Nucleus accumbens (tissue), 56 donors: ENCODE measurements at places on chromosomes 7 and 10.

DNA sequence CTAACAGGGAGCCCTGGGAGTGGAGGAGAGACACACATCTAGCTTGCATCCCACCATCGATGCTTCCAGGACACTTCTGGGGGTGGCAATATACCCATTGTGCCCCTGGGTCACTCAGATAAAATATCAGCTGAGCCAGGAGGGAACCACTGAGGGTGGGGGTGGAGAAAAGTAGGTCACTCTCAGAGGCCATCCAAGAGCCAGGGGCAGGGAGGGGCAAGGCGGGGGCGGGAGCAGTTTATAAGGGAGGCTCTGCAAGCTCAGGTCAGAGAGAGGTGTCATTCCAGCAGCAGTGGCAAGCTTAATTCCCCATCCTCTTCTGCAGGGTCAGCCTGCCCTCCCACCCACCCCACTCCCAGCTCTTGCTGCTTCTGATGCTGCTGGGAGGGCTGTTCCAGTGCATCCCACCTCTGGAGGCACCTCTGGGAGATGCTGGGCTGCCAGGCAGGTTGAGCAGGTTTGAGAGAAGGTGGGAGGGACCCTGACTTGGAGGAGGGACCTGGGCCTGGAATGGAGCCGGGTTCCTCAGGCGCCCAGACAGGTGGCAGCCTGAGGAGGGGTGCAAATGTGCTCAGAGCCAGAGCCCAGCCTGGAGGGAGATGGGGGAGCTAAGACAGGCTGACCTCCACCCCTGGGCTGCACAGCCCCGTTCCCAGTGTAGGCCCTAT lies 20.1 kb upstream of the TLX1 start:
- DNase-seq: no peak

DNA sequence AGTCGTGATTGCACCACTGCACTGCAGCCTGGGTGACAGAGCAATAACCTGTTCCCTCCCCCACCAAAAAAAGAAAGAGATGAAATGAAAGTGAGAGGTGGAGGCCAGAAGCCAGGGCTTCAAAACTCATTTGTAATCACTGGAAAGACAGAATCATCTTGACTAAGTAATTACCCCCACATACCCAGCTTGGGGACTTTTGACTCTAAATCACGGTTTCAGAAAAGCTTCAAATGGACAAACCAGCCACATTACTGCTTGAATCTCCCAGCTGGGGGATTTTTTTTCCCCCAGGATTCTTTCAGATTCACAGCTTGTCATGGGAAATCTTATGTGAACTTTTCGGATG lies 361.0 kb downstream of the FRMD4A start:
- no peak for DNase-seq

GRCh38 chr7:132495936-132496335 lies 80.3 kb downstream of the PLXNA4 start:
- no peak for DNase-seq

- DNase-seq: no peak
These were observed 63.4 kb upstream of the POT1 start for GRCh38 chr7:124992851-124993562.
